Progenitor cell of endocrine pancreas (in vitro differentiated cells): ENCODE measurements at places on chromosomes 7 and 10. TPM values are rescaled to one million over a fixed set of nuclear protein-coding genes. Genes with fewer than 3 reads are reported as not detected.

GRCh38 chr10:89351412-89351779 is 23.6 kb downstream of the IFIT3 start:
- DNase-seq, result no peak
- H3K36me3 ChIP-seq, result peaks cover 7% of the 10 kb centered on the region
- H3K27ac ChIP-seq, result peak overlapping the region; percentile 99
- H3K27me3 ChIP-seq, result no peaks in the 10 kb centered on the region

Gene TMEM270
- not detected in 2 replicates for total RNA-seq

GRCh38 chr7:99146979-99147378 is 3.1 kb upstream of the SMURF1 start:
- H3K4me1 ChIP-seq, result peaks cover 7% of the 10 kb centered on the region
- DNase-seq, result no peak
- H3K4me3 ChIP-seq, result no peak overlapping the region

DNA sequence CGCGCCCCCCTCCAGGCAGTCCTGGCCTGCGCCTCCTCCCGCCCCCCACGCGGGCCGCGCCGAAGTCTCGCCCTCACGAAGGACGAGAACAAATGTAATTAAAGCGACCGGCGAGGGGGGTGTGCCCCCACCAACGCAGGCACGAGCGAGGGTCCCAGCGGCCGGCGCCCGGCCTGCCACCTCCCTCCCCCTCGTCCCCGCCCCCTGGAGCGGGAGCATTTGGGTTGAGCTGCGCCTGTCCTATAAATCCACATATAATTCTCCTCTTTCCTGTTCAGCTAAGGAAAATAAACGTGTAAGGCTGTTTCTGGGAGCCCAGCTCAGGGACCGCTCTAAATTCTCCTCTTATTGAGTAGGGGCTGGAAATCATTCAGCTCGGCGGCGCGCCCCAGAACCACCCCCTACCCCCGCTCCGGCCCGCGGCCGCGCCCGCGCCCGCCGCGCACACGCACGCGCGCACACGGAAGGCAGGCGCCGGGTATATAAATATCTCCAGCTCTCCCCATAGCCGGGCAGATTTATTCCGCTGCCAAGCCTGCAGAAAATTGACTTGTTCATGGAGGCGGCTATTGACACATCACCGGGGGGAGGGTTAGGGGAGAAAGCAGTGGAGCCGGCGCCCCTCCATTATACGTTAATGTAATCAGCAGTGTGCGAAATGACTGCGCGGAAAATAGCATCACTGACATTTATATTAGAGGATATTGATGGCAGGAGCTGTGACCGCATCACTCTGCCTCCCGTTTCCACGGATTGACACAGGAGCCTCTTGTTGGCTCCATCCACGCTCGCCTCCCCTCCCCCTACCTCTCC is 61.6 kb upstream of the BTRC start:
- H3K36me3 ChIP-seq, result no peaks in the 10 kb centered on the region
- no peak for DNase-seq
- peak overlapping the region; percentile 82 for H3K4me3 ChIP-seq
- peaks cover 63% of the 10 kb centered on the region for H3K27me3 ChIP-seq

Gene SLK
- total RNA-seq, result 29.8 and 29.9 TPM in 2 replicates

Gene CHST15
- total RNA-seq, result 7.9 and 8.1 TPM in 2 replicates

- no peaks in the 10 kb centered on the region for H3K27me3 ChIP-seq
- H3K27ac ChIP-seq, result no peak overlapping the region
- no peak for DNase-seq
- H3K4me1 ChIP-seq, result no peaks in the 10 kb centered on the region
Measured at GRCh38 chr10:104456802-104457542, 103.3 kb downstream of the CFAP58 start.

DNA sequence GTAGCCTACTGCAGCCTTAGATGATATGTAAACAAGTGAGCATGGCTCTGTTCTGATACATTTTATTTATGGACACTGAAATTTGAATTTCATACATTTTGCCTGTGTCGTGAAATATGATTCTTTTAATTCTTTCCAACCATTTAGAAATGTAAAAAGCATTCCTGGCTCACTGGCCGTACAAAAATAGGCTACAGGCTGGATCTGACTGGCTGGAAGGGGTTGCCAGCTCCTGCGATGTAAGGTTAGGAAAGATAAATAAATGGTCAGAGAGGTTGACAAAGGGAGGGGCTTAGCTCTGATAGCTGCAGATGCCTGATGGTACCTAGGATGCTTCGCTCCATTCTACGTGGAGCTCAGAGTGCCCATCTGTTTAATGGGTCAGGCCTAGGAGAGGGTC is 3.4 kb downstream of the ADCYAP1R1 start:
- peaks cover 4% of the 10 kb centered on the region for H3K4me1 ChIP-seq
- peaks cover 80% of the 10 kb centered on the region for H3K27me3 ChIP-seq
- H3K4me3 ChIP-seq, result no peak overlapping the region
- H3K36me3 ChIP-seq, result no peaks in the 10 kb centered on the region
- DNase-seq, result no peak

- DNase-seq, result no peak
- no peak overlapping the region for H3K4me3 ChIP-seq
- no peaks in the 10 kb centered on the region for H3K27me3 ChIP-seq
Measured at GRCh38 chr10:50648089-50648934, 24.6 kb upstream of the SGMS1 start.

Gene OGDHL
- 9.1 and 11.7 TPM in 2 replicates for total RNA-seq

Gene INA
- 6.2 TPM in 2 replicates for total RNA-seq

DNA sequence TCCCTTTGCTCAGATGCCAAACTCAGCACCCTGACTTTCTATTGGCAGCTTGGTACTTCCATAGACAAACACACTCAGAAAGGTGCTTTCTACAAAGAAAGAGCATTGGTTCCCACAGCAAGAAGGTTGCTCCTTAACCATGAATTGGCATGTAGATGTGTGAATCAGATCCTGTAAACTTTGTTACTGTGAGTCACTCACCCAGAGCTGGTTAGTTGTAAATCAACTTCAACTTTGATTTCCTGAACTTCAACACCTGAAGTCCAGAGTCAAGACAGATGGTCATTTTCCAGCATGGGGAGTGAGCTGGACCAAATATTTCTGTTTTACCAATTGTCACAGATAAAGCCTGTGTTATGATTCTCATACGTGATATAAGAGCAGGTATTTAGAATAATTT is 797.2 kb downstream of the TNS3 start:
- no peaks in the 10 kb centered on the region for H3K27me3 ChIP-seq
- H3K36me3 ChIP-seq, result peaks cover 1% of the 10 kb centered on the region

- H3K4me1 ChIP-seq, result peaks cover 4% of the 10 kb centered on the region
- H3K4me3 ChIP-seq, result no peak overlapping the region
- H3K27me3 ChIP-seq, result no peaks in the 10 kb centered on the region
Measured at GRCh38 chr7:136687693-136688322, 180.6 kb upstream of the CHRM2 start.

- H3K27ac ChIP-seq, result no peak overlapping the region
- no peak for DNase-seq
- H3K27me3 ChIP-seq, result peaks cover 4% of the 10 kb centered on the region
- no peaks in the 10 kb centered on the region for H3K36me3 ChIP-seq
Measured at GRCh38 chr7:151727579-151728285, 149.2 kb downstream of the PRKAG2 start.

DNA sequence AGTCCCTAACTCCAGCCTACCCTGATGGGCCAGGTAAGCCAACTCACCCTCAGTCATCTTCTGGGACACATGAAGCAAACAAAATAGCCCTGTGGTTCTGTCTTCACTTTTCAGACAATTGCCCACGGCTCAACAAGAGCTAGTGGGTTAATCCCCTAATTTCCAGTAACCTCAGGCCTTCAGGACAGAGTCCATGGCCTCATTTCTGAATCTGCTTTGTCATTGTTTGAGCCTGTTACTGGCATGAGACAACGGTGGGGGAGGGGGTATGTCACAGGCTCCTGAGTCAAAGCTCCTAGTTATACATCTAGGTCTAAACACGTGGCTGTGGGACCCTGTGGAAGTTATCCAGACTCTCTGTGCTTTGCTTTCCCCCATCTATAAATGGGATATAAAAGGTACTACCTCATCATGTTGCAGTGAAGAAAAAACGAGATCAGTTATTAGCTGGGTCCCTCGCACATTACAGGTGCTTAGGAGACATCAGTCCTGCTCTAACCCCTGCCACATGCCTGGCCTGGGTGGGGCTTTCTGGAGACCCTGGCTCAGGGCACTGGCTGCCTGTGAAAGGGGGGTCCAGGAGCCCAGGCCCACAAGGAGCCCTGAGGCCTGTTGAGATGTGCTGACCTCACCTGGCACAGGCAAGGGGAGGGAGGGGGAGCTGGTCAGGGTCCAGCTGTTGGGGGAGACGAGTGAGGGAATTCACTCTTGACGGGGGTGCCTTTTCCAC is 16.5 kb downstream of the MAT1A start:
- no peak overlapping the region for H3K27ac ChIP-seq
- peaks cover 5% of the 10 kb centered on the region for H3K4me1 ChIP-seq
- no peak overlapping the region for H3K4me3 ChIP-seq
- H3K27me3 ChIP-seq, result peaks cover 8% of the 10 kb centered on the region

Gene ATRNL1
- 24.2 and 25.9 TPM in 2 replicates for total RNA-seq

DNA sequence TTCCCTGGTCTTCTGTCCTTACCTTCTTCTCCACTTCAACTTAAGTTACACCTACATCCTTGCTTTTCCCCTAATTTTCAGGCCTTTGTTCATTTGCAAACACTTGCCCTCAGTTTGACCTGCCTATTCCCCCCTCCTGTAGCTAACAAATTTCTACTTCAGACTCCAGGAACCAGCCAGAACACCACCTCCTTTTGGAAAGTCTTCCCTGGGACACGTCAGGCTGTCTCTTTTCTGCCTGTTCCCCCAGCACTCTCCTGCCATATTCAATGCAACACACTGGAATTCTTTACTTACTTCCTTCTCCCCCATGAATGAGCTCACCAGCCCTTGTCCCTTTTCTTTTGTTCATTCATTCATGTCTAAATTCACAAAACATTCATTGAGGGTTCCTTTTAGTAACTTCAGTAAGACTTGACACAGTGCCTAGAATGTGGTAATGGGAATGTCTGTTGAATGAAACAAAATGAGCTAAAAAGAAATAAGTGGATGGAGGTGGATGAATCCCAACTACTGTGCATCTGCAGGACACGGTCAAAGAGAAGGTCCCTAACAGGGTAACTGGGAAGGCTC is 478.0 kb downstream of the KCNMA1 start:
- H3K27ac ChIP-seq, result no peak overlapping the region
- no peak overlapping the region for H3K4me3 ChIP-seq
- H3K4me1 ChIP-seq, result peaks cover 5% of the 10 kb centered on the region
- H3K27me3 ChIP-seq, result peaks cover 14% of the 10 kb centered on the region
- H3K36me3 ChIP-seq, result no peaks in the 10 kb centered on the region
- no peak for DNase-seq

GRCh38 chr7:35241436-35241835 is 12.5 kb downstream of the TBX20 start:
- no peaks in the 10 kb centered on the region for H3K36me3 ChIP-seq
- no peak overlapping the region for H3K4me3 ChIP-seq
- no peak for DNase-seq
- H3K27ac ChIP-seq, result no peak overlapping the region
- H3K27me3 ChIP-seq, result peaks cover 12% of the 10 kb centered on the region
- no peaks in the 10 kb centered on the region for H3K4me1 ChIP-seq

DNA sequence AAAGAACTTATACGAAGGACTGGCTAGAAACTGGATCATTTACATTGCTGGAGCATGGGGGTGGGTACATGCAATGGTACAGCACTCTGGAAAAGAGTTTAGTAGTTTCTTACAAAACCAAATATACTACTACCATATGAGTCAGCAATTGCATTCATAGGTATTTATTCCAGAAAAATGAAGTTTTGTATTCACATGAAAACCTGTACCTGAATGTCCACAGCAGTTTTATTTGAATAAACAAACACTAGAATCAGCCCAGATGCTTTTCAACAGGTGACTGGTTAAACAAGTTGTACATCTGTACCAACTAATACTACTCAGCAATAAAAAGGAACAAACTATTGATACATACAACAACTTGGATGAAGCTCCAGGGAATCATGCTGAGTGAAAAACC is 3.4 kb downstream of the SCIN start:
- no peaks in the 10 kb centered on the region for H3K36me3 ChIP-seq
- H3K4me3 ChIP-seq, result no peak overlapping the region
- no peak overlapping the region for H3K27ac ChIP-seq
- no peak for DNase-seq

GRCh38 chr10:66151346-66151745 is 774.5 kb upstream of the LRRTM3 start:
- no peaks in the 10 kb centered on the region for H3K27me3 ChIP-seq
- no peak overlapping the region for H3K27ac ChIP-seq
- H3K36me3 ChIP-seq, result no peaks in the 10 kb centered on the region

DNA sequence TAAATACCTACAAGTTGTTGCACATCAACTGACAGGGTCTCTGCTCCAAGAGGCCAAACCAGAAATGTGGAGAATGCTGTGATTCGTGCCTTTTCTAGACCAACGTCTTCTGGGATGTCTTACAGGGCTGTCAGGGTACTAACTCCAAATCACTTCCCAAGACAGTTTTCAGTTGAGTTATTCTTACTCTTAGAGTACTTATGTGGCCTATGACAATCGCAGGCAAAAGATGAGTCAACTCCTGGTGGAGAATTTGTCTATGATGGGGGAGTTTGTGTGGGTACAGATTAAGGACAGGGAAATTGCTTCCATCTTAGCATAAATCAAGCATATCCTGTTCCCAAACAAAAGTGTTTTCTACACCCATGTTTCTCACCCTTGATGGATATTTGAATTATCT is 734.8 kb downstream of the TNS3 start:
- H3K4me3 ChIP-seq, result no peak overlapping the region
- no peaks in the 10 kb centered on the region for H3K4me1 ChIP-seq
- DNase-seq, result no peak

Gene HOXA3
- total RNA-seq, result 77.4 and 85.5 TPM in 2 replicates

Gene TFAM
- total RNA-seq, result 53.5 and 60.7 TPM in 2 replicates

DNA sequence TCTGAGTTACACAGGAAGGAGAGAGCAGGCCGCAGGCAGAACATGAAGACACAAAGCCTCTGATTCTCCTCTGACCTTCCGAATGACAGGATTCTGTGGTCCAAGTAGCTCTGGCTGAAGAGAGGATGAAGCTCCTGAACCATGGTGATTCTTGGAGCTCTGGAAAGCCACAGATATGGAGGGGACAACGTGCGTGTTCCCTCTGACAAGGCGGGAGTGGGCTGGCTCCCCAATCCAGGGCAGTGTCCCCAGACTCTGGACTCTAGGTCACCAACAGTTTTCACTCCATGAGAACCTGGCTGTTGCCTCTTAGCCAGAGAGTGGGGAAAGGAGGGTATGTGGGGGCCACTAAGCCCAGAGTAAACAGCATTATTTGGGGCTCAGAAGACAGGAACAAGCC is 7.4 kb upstream of the TRPV6 start:
- no peak for DNase-seq
- H3K4me3 ChIP-seq, result no peak overlapping the region
- H3K4me1 ChIP-seq, result peaks cover 8% of the 10 kb centered on the region
- H3K27ac ChIP-seq, result no peak overlapping the region
- H3K36me3 ChIP-seq, result no peaks in the 10 kb centered on the region
